ENCODE measurements at places on chromosomes 1 and 21. TPM values are rescaled to one million over a fixed set of nuclear protein-coding genes. Genes with fewer than 3 reads are reported as not detected.

DMRTA2 gene
- total RNA-seq = not detected

SMIM11 gene
- 23.7 TPM for total RNA-seq

KLHDC9 gene
- not detected for total RNA-seq

IFNAR1 gene
- total RNA-seq = 19.0 TPM

ASPM gene
- total RNA-seq = 29.1 TPM

NCAM2 gene
- not detected for total RNA-seq

NBPF10 gene
- 3.2 TPM for total RNA-seq

MPZ gene
- total RNA-seq = 3.0 TPM

TFF1 gene
- total RNA-seq = not detected

USP25 gene
- 29.0 TPM for total RNA-seq

Measured in activated CD4-positive, alpha-beta T cell treated with anti-CD3 and anti-CD28 coated beads, Interleukin-2, amount 10 ng/mL, durations not matched to agents 24 days and 14 days (primary cell).